Iris pigment epithelial cell (primary cell): ENCODE measurements at places on chromosomes 3 and 15.

GRCh38 chr3:30733209-30733608 is 126.8 kb downstream of the TGFBR2 start:
- DNase-seq = no peak

GRCh38 chr15:25445412-25445811 is 6.6 kb upstream of the UBE3A start:
- no peak for DNase-seq

DNA sequence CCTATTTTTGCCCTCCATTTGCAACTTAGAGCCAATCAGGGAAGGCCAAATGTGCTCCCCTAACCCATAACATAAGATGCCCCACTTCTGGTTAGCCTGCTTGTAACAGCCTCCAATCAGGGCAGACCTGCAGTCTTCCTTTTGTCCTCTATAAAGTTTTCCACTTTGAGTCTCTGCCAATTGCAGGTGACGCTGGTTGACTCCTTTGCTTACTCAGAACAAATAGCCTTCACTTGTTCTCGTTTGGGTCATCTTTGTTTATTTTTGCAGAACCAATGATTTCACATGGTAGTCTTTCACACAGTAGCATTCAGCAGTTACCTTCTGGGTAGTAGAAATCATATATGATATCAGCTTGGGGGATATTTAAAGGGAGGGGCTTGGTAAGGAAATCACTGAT is 225.6 kb downstream of the MINAR1 start:
- DNase-seq = no peak

DNA sequence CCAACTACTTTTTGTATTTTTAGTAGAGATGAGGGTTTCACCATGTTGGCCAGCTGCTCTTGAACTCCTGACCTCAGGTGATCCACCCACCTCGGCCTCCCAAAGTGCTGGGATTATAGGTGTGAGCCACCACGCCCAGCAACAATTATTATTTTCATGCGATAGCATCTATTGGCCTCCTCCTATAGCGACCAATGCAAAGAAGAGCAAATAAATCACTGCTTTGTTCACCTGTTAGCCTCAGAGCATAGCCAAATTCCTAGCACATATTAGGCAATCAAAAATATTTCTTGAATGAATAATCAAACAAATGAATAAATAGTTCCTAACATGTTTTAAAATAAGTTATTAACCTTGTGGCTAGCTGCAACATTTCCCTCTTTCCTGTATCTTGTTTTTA is 36.8 kb upstream of the TNFSF10 start:
- peak; percentile 49 for DNase-seq

- DNase-seq = no peak
These were observed 367.4 kb upstream of the WNT5A start for GRCh38 chr3:55854494-55854893.

GRCh38 chr3:147554332-147554731 is 145.2 kb downstream of the ZIC1 start:
- DNase-seq = no peak

DNA sequence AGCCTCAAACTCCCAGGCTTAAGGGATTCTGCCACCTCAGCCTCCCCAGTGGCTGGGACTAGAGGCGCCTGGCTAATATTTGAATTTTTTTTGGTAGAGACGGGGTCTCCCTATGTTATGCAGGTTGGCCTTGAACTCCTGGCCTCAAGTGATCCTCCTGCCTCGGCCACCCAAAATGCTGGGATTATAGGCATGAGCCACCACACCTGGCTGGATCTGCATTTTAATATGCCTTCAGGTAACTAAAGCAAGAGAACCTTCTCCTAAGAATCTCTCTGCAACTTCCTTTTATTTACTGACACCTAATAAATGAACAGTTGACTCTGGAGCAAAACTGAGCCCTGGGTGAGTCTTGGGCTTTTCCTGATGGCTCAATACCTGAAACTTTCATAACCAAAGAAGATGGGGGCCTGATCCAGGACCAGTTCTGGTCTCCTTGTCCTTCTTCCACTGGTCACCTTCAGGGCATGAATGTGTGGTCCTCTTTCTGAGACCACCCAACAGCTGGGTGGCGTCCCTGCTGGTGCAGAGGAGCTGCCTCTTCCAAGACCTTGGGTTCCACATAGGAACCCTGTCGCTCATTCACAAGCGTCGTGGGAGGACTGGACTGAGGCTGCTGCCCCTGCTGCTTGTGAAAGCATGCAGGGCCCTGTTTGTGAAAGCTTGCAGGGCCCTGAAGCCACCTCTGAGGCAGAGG is 28.2 kb downstream of the CCR9 start:
- DNase-seq = no peak

GRCh38 chr3:157931517-157931916 is 174.7 kb downstream of the SHOX2 start:
- DNase-seq = no peak

DNA sequence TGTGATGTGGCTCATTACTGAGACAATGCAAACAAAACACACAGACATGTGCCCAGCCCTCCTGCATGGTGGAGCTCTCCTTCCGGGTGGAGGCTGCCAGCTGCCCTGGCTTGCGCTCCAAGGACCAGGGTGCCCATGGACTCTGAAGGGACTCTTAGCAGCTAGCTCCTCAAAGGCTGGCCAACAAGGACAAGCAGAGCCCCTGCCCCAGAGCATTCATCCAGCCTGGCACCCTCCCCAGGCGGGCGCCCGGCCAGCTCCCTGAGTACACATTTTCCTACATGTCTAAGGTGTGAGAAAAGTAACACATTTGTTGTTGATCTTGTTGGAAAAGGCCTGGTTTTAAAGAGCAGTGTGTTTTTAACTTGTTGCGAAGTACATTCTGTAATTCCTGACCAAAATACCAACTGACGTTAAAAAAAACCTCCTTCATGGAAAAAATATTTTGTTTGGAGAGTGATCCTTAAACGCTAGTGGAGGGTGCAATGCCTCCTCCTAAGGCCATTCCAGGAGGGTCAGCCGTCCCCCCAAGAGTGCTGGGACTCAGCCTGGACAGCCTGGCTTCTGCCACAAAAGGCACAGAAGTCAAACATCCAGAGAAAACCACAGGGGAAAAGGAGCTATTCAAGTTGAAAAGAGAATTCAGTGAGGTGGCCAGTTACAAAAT is 86.9 kb downstream of the KLF15 start:
- DNase-seq = peak; percentile 40

GRCh38 chr3:181886676-181887075 is 175.0 kb downstream of the SOX2 start:
- no peak for DNase-seq

DNA sequence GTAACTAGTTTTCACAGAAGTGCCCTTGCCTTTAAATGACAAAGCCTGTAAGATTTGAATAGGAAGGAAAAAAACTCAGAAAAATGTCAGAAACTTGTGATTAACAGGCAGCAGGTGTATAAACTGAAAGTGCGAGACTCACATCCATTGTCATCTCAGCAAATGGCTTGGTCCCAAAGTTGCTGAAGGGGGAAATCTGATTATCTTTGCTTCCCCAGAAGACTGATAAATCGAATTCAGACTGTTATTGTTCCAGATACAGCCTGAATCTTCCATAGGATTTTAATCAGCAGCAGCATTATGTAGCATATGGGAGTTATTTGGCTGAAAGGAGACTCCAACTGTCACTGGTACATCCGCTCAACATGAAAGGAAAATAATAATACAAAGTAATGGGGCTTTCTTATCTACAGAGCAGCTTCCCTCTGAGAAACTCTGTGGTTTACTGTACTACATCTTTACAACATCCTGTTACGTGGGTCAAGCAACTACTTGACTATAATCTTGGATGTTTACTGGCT is 550.4 kb upstream of the CCDC54 start:
- peak; percentile 72 for DNase-seq

DNA sequence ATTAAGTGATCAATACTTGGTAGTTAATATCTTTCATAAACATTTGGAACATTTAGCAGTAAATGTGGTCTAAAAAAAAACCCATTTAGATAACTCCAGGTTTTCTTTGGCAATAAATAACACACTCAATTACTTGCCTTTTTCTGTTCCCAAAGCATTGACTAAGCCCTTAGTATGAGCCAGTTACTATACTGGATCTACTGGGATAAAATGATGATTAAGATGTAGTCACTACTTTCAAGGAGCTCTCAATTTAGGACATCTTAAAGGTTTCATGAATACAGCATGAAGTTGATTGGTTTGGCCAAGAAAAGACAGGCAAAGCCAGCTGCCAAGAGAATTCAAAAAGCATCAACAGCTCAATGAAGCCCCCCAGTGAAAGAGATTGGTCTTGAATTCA is 250.9 kb downstream of the EPHA3 start:
- no peak for DNase-seq

DNA sequence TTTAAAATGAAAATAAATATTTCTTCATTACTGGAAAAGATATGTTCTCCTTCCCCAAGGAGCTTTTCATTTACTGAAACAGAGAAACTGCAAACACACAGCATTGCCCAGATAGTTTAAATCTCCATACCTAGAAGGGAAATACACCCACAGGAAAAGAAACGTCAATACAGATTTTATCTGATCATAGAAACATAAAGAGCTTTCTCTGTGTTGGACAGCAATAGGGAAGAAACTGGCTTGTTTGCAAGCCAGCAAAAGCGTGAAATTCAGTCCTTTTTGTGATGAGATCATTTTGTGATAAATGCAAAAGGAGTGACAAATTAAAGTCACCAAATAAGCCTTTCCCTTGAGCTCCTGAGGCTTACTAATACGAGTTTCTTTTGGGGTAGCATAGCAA is 398.0 kb downstream of the TIGIT start:
- no peak for DNase-seq

DNA sequence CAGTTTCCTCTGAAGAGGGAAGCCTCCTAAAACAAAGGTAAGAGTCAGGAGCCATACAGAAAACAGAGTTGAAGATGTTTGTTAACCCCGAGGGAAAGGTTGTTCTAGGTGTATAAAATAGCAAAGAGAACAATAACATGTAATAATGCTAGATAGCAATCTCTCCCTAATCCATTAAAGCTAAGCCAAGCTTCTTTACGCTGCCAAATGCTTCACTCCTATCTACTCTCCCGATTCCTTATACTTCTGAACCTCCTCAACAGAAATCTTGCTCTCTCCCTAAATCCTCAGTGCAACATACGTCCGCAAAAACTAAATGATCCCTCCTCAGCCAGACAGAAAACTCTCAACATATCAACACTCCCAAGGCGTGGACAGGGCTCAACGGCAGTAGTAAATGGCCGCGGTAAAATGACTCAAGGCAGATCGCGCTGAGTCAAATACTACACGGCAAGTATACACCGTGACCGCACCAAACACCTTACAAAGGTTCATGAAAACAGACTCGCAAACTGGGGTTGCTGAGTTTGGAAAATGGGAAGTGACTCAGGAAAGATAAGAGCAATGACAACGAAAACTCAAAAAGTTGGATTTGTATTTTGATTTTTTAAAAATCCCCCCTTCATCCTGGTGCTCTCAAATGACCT is 682 bp downstream of the CLDND1 start:
- peak; percentile 74 for DNase-seq

DNA sequence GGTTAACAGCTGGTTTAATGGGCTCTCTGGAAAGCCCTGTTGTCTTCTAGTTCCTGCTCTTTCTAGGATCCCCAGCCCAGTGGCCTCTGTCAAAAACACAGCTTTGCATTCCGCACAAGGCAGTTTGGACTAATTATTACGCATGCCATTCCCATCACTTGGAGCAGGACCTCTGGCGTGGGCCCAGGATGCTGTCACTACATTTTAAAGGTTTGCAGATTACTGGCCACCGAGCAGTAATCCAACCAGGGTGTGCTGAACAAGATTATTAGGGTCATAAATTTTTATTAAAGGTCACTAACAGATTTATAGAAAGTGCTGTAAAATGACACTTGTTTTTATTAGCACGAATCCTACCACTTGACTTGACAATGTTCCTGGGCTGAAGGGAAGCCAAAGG is 143.6 kb upstream of the SLC6A11 start:
- DNase-seq = no peak

- peak; percentile 81 for DNase-seq
These were observed 6.5 kb upstream of the TBC1D23 start for GRCh38 chr3:100254168-100254777.

DNA sequence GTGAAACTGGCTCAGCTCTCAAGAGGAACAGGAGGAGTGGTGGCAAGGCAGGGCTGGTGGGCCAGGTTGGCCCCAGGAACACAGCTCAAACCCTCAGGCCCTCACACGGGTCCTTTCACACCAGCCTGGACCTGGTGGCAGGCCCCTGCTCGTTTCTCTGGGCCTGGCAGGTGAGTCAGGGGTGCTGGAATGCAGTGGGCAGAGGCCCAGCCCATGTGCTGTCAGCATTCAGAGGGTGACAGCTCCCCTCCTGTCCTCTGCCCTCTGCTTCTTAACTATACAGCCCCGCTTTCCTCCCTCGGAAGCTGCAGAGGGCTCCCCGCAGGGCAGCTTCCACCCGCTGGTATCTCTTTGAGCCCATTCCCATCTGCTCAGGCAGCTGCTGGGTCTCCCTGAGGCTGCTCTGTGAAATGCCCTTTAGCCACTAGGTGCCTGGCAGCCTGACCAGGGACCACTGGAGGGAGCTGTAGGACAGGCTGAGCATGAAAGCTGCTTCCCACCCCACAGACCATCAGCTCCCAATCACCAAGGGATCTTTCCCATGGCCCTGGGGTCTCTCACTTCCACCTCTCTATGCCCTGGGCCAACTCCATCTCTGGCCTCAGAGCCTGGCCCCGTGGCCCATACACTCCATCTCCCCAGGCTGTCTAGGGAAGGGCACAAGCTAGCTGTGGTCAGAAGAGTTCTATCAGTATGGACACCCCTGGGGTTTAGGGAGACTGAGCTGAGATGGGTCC is 24.8 kb downstream of the SHF start:
- peak; percentile 80 for DNase-seq

GRCh38 chr15:76431971-76432370 is 95.4 kb downstream of the ISL2 start:
- peak; percentile 25 for DNase-seq

GRCh38 chr3:11583638-11584046 is 60.1 kb downstream of the VGLL4 start:
- DNase-seq = peak; percentile 45

GRCh38 chr3:34237946-34238345 is 439.5 kb downstream of the PDCD6IP start:
- no peak for DNase-seq

GRCh38 chr3:195245531-195245951 is 25.4 kb downstream of the XXYLT1 start:
- DNase-seq = no peak

DNA sequence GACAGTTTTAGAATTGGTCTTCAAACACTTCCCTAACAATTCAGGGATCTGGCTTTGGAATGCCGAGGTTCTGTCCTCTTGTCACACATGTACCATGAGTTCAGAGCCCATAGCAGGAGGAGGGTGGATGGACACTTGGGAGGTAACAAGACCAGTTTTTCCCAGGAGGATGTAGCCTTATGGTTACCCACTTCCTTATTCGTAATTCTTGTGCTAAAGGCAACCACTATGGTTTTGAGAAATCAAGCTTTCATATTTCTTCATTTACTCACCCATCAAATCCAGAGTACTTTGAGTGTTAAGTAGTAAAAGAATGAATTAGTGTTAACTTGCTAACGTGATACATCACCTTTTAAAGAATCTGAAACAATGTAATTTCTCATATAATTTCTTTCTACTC is 479.6 kb upstream of the ALCAM start:
- DNase-seq = peak; percentile 39

GRCh38 chr15:88014454-88015160 is 241.9 kb downstream of the NTRK3 start:
- no peak for DNase-seq
